Lower leg skin (tissue), 4 donors: ENCODE measurements at places on chromosomes 16 and 17. TPM values are rescaled to one million over a fixed set of nuclear protein-coding genes. Genes with fewer than 3 reads are reported as not detected.

HBQ1 gene
- not detected for total RNA-seq

MYOCD gene
- total RNA-seq: 0.80 TPM

CD300E gene
- total RNA-seq: not detected

CNTNAP1 gene
- total RNA-seq: 0.81 TPM

NTN1 gene
- total RNA-seq: 11.0 TPM

GAST gene
- not detected for total RNA-seq

KPNA2 gene
- total RNA-seq: 15.6 TPM

SLC12A3 gene
- total RNA-seq: not detected

PSMD7 gene
- total RNA-seq: 96.0 TPM
